ENCODE measurements at places on chromosomes 7 and 10.

DNA sequence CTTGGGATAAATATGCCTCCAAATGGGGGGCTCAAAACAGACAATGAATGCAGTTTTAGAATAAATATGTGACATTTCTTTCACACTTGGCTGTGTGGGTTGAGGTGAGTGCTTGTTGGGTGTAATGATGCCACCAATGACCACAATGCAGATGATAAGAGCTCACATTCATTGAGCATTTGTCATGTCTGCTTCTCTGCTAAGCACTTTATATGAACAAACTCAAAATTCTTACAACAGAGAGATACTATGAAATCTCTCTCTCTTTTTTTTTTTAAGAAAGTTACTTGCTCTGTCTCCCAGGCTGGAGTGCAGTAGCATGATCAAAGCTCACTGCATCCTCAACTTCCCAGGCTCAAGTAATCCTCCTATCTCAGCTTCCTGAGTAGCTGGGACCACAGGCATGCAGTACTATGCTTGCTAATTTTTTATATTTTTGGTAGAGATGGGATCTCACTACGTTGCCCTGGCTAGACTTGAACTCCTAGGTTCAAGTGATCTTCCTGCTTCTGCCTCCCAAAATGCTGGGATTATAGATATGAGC is 185.4 kb downstream of the JCAD start:
- no peak for DNase-seq

- DNase-seq, result no peak
Observed at GRCh38 chr7:28842769-28843295, 115.3 kb downstream of the TRIL start.

- DNase-seq, result no peak
Observed at GRCh38 chr10:7846591-7846990, 28.3 kb downstream of the TAF3 start.

- no peak for DNase-seq
Observed at GRCh38 chr10:86189891-86190290, 176.7 kb downstream of the GRID1 start.

Data from iPS-NIHi11 (cell line).